ENCODE measurements at places on chromosomes 4 and X.
A peak's percentile ranks its signal among the peaks of the same experiment; 100 is the strongest.

DNA sequence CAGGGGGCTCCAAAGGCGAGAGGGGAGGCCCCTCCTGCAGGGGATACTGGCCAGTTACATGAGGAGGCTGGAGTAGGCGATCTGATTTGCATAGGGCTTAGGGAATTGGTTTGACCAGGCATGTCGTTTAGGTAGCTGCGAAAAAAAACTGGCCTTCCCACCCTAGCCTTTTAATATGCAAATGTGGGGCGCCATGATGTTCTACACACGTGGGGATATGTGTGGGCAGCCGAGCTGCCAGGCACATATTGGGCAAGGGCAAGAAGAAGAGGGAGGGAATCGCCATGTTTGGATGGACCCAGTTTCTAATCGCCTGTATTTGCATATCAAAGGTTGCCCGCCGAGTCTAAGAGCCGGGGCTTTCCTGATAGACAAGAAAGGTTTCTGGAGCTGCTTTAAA lies 121.3 kb downstream of the PRKX start:
- ATAC-seq = no peak

GRCh38 chrX:45852884-45853283 lies 652.2 kb upstream of the DIPK2B start:
- peak; percentile 28 for ATAC-seq

GRCh38 chr4:174215961-174216680 lies 67.3 kb downstream of the FBXO8 start:
- ATAC-seq = no peak

- ATAC-seq = no peak
Measured at GRCh38 chr4:186158021-186158813, 33.1 kb upstream of the CYP4V2 start.

- no peak for ATAC-seq
Measured at GRCh38 chr4:23660865-23661264, 229.0 kb downstream of the PPARGC1A start.

DNA sequence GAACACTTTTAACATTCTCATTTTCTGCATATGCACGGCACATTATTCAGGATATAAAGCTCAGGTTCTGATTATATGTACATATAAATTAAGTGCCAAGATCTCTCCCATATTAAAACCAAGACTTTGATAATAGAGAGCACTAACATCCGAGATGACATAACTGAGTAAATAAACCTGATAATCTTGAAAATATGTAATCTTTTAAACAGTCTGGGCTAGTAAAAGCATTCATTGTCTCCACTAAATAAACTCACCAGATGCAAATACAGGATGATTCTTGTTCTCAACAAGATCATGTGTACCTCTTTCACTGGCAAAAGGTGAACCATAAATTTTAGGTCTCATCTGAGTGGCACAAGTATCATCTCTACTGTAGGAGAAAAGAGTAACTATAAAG lies 942.2 kb downstream of the TRAM1L1 start:
- ATAC-seq = no peak

- no peak for ATAC-seq
Measured at GRCh38 chr4:89788206-89789072, 48.5 kb downstream of the SNCA start.

DNA sequence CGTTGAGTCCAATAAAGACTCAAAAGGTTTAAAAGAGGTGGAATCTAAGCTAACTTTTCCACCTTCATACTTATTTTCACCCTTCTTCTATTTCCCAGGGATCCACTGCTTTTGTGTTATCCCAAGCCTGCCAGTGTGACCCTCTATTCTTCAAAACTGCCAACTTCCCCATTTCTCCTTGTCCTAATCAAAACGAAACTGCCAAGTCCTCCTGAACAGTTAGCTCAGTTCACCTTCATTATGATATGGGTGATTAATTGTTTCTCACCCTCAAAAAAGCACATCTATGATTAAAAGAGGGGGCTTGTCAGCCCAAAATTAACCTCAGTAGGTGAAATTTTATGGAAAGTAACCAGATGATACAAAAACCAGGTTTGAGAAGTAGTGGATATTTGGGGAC lies 108.4 kb downstream of the GUCY2F start:
- ATAC-seq = no peak

GRCh38 chrX:3598709-3599108 lies 114.7 kb downstream of the PRKX start:
- no peak for ATAC-seq

DNA sequence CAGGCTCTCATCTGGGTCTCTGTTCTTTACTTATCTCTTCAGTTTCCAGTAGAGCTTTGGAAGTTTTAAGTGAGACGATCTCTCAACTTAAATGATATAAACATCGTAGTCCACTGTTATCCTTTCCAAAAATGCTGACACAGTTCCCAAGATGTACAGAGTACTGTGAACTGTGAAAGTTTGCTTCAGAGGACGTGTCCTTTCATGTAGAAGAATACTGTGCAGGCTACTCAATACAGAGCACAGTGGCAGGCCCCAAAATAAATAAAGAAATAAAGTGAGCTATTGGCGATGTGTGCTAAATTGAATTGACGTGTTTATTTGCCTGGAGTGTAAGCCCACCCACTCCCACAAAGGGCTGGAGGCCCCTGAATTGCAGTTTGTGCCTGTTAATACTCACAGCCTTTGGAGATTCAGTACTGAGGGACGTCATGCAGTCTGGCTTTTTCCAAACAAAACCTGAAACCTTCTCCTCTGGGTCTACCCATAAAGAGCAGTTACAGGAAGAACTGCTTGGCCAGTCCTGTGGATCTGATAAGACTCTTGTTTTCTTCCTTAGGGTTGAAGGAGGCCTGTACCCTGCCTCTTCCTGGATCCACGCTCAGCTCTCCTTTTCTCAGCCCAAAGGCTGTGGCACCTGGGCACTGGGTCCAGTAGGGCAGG lies 66.1 kb downstream of the SOWAHB start:
- ATAC-seq = no peak

GRCh38 chrX:101785142-101785541 lies 125.5 kb upstream of the ARMCX2 start:
- no peak for ATAC-seq

- ATAC-seq = no peak
Measured at GRCh38 chr4:37008199-37008598, 236.3 kb upstream of the NWD2 start.

DNA sequence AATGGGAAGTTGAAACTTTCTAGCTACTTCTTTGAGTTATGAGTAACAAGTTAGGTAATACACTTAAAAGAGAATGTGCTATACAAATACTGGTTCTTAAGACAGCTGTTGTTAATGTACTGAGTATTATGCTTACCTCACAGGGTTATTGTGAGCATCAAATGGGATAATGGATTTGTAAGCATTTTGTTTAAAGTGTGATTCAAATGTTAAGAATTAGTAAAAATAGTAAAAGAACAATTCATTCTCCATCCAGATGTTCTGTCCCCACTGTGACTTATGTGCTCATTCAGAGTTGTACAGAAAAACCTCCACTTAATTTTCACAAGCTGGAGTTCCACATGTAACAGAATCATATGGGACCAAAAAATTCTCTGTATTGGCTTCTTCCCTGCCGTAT lies 63.6 kb downstream of the AR start:
- ATAC-seq = no peak

DNA sequence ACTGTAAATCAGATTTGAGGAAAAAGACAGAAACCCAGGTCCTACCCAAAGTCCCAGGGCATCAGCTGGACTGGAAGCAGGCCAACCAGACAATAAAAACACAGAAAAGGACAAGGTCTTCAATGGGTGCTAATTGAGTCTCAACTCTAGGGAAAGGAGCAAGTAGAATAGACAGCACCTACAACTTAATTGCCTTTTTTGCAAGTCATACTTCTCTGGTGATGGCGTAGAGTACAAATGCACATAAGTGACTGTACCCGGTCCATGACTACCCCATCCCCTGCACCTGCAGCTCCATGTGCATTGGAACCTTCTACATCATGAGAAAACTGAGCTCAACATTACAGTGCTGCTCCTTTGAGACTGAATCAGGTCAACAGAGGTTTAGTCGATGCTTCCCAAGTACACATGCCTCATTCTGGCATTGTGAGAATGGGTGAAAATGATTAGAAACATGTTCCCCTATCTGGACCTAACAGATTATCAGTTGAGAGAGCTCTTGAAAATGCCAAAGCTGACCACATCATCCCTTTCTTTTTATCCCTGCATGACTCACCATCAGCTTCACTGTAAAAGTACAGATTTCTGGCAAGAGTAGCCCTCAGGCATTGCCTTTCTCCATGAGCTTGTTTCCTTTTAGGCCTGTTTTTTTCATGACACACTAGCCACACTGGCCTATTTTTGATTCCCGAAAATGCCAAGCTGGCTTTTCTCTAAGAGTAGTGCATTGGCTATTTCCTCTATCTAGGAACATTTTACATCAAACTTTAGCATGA lies 298.3 kb downstream of the HS3ST1 start:
- ATAC-seq = no peak

- no peak for ATAC-seq
Measured at GRCh38 chrX:10769195-10769594, 148.8 kb upstream of the MID1 start.

- ATAC-seq = no peak
Measured at GRCh38 chrX:134636851-134637250, 21.4 kb downstream of the PLAC1 start.

GRCh38 chr4:107931775-107932321 lies 499 bp downstream of the CYP2U1 start:
- ATAC-seq = peak; percentile 12

DNA sequence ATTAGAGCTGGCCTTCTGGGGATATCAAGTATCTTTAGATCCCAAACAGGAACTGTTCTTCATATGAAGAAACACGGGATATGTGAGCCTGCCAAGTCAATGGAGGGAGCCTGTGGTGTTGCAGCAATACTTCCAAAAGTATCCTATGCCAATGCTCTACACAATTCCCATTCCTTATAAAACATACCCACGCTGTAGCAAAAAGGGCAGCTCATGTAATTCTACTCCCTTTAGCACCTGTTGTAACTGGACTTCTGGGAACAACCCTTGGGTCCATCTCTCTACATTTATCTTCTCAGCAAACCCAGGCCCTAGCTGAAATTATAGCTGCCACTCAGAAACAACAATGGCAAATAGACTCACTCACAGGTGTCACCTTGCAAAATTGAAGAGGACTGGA lies 12.5 kb upstream of the NAF1 start:
- no peak for ATAC-seq

- ATAC-seq = peak; percentile 85
Measured at GRCh38 chrX:24479924-24480323, 14.8 kb downstream of the PDK3 start.

DNA sequence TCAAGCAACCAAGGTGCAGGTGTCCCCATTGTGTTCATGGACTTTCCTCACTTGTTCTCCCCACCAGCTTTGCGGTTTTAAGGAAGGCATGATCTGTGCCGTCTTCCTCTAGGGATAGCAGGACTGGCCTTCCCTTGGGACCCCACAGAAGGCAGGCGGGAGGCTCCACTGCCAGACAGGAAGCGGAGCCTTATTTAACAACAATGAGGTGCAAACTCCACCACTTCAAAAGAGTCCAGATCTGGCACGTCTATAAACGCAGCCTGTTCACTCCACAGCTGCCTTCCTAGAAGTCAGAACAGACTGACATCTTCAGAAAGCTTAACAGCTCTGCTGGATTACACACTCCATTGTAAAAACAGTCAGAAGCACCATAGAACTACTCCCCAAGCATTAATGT lies 1.7 kb upstream of the GPR143 start:
- ATAC-seq = no peak

DNA sequence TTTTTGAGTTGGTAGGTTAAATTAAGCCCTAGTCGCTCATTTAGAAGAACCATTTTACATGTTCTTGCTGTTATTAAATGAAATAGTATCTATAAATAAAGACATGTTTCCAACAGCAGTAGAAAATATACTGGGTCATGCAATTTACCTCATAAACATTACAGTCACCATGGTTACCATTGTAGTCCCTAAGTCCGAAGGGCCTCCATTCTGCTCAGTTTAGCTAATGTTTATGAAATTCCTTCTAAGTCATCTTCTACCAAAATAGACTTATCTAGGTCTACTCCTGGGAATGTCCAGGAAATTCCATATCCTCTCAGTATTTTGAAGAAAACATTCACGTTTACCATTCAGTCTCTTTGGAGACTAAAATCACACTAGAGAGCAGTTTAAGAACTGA lies 292.5 kb upstream of the DCAF8L1 start:
- no peak for ATAC-seq

DNA sequence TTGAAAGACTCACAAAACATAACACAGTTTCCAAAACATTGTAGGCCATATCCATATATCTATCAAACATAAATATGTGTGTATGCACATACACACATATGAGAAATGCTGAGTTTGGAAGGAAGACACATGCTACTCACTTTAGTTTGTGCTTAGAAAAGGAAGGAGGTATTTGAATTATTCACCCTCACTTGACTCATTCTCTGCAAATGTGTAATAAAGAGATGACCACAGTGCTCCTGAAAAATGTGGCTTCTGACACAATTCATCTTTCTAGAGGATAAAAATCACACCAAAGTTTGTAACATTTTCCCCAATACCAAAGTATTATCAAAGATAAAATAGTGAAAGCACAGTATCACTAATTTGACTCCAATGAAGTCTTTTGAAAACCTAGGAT lies 950.1 kb downstream of the FAT4 start:
- ATAC-seq = no peak

GRCh38 chr4:183905081-183905592 lies at the start of gene STOX2:
Gene STOX2 (plus strand): TSS chr4:183905307. CDS start chr4:183906791, 1,484 bp downstream.
- ATAC-seq = no peak

DNA sequence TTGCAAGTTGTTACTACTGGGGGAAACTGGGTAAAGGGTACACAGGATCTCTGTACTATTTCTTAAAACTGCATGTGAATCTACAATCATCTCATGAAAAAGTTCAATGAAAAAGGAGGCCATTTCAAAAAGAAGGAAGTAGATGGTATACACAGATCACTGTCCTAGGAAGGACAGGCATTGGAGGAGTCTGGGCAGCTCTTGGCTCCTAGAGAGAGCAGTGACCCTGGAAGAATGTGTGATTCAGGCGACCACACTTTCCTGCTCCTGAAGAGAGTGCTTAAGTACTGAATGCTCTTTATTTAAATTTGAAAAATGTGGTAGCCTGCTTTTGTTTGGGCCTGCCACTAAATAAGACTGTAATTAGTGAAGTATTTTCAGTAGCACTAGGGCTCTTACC lies 318.1 kb upstream of the CASK start:
- ATAC-seq = no peak

GRCh38 chr4:105184316-105184980 lies 37.8 kb downstream of the TET2 start:
- no peak for ATAC-seq

GRCh38 chr4:10237131-10237530 lies 120.5 kb upstream of the WDR1 start:
- no peak for ATAC-seq

DNA sequence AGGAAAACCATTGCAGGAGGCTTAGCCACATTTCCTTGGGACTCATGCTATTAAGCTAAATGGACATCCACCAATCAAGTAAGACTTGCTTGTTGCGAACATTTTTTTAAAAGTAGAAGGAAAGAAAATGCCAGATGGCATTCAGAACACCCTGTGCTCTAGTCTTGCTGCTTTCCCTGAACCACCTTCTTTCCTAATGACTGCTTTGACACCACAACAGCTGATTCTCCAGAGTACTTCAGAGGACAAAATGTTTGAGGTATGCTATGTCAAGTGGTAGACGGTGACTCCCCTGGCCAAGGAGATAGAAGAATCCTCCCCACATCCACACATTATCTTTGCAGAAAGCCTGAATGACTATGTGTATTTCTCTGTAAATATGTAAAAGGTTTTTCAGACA lies 65.4 kb downstream of the ANK2 start:
- no peak for ATAC-seq
